Left ventricle myocardium superior (tissue), 1 donor: ENCODE measurements at places on chromosomes 1 and 21.
A peak's percentile ranks its signal among the peaks of the same experiment; 100 is the strongest.

DNA sequence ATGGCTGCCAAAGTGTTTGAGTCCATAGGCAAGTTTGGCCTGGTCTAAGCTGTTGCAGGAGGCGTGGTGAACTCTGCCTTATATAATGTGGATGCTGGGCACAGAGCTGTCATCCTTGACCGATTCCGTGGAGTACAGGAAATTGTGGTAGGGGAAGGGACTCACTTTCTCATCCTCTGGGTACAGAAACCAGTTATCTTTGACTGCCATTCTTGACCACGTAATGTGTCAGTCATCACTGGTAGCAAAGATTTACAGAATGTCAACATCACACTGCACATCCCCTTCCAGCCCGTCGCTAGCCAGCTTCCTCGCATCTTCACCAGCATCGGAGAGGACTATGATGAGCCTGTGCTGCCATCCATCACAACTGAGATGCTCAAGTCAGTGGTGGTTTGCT lies 215.8 kb upstream of the JUN start:
- no peak for DNase-seq

GRCh38 chr1:183246436-183246835 lies 60.4 kb downstream of the LAMC2 start:
- no peak for DNase-seq

GRCh38 chr1:20476265-20477038 lies 9.6 kb downstream of the CAMK2N1 start:
- peak; percentile 70 for DNase-seq

GRCh38 chr21:16422702-16423101 lies 692.9 kb downstream of the USP25 start:
- DNase-seq = no peak

GRCh38 chr1:231241750-231242149 lies 738 bp downstream of the GNPAT start:
- peak; percentile 37 for DNase-seq

DNA sequence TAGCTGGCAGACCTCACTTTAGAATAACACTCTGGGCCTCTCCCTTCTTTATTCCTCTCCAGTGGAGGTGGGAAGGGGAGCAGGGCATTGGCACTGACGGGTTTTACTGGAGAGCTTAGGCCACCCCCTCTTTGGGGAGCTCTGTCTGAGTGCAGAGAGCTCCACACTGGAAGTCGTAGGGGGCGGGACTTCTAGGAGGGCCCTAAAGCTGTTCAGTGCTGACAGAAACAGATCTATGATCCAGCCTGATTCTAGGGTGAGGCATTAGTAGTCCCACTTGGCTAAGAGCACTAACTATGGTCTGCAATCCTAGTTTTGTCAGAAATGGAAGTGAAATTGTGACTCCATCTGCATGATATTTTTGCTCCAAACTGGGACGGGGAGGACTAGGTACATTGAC lies 138.7 kb downstream of the MIS18A start:
- no peak for DNase-seq

- no peak for DNase-seq
Observed at GRCh38 chr1:159879977-159880376, 17.5 kb upstream of the VSIG8 start.

DNA sequence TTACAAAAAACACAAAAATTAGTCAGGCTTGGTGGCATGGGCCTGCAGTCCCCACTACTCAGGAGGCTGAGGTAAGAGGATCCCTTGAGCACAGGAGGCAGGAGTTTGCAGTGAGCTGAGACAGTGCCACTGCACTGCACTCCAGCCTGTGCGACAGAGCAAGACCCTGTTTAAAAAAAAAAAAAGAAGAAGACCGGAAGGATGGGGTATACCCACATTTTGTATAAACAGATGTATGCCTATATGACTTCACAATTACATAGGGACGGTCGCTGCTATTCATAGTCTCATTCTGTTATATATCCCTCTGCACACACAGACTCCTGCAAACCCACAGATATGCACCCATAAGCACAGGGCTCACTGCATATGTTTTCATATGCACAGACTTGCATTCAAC lies 12.7 kb downstream of the LCK start:
- DNase-seq = no peak

- DNase-seq = no peak
Observed at GRCh38 chr21:34636961-34637360, 22.0 kb upstream of the RCAN1 start.

- no peak for DNase-seq
Observed at GRCh38 chr1:62433861-62434617, 2.8 kb upstream of the USP1 start.

DNA sequence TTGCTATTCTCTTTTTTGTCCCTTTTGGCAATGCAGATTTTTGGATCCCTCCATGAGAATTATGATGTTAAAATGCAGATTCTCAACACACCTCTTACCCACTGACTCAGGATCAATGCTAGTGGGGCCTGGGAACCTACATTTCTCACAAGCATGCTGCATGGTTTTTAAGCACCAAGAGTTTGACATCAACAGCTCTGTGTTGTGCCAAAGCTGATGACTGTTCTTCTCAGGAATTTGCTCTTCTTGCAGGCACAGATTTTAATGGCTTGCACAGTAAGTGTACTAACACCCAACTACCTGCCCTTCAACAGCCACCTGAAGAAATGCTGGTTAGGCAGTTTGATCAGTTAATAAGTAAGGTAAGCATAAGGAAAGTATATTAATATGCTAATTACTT lies 468.7 kb downstream of the PTBP2 start:
- no peak for DNase-seq

DNA sequence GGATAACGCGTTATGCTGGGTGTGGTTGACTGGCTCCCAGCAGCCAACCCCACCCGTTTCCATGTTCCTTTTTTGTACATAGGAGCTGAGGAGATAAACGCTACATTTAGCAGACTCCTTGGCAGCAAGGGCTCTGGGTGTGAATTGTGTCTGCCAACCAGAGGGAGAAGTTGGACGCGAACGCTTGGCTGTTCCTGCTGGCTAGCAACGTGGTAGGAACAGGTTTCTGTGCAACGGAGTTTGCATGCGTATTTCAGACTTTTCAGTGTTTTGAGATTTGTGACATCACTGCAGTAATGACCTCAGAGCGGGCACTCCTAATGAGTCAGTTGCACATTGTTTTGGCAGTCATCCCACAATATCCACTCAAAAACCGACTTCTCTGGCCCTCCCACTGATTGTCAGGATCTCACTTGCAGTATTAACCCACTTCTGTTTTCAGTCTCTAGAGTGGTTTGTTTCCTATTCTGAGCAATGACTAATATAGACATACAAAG lies 98.7 kb upstream of the RGS1 start:
- peak; percentile 57 for DNase-seq

GRCh38 chr1:21909787-21910503 lies 27.2 kb downstream of the HSPG2 start:
- peak; percentile 84 for DNase-seq

- no peak for DNase-seq
Observed at GRCh38 chr1:224543453-224543852, 72.7 kb upstream of the CNIH3 start.

- no peak for DNase-seq
Observed at GRCh38 chr1:230791986-230792564, 44.9 kb downstream of the CAPN9 start.

DNA sequence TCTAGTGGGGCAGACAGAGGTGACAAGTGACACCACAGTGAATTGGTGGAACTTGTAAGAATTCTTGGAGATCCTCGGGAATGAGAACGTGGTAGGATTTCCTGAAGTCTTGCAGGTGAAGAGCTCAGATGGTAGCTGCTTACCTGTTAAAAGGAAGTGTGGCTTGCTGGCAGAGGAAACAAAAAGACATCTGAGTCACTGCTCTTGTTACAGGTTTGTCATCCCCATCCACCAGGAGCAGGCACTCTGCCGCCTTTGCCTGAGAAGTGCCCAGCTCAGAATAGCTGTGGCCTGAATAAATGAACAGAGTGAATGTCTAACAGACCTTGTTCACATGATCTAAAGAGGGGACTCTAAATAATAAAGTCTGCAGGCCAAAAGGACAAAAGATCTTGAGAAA lies 12.3 kb upstream of the ZSCAN20 start:
- no peak for DNase-seq

- no peak for DNase-seq
Observed at GRCh38 chr1:76073481-76073880, 1.1 kb upstream of the ST6GALNAC3 start.

- no peak for DNase-seq
Observed at GRCh38 chr1:185654199-185654951, 79.8 kb upstream of the HMCN1 start.

DNA sequence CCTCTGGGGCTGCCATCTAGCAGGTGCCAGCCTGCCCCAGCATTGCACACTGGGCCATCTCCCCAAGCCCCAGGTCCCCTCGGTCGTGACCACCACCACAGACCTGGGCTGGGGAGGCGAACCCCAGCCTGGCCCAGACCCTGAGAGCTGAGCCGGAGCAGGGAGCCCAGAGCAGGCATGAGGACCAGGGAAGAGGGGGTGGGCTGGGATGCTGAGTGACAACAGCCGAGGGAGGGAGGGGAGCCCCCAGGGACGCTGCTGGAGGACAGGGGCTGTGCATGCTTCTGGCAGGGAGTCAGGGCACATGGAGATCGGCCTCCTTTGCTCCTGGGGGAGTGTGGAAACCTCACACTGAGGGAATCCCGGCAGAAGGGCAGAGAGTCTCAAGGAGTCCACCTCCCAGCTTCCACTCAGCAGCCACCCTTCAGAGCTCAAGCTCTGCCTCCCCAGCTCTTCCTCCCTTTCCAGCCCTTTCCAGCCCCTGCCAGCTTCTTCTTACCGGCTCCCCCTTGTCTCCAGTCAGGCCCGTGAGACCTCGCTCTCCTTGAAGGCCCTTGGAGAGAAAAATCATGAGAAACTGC lies 23.7 kb upstream of the PEF1 start:
- DNase-seq = no peak

- no peak for DNase-seq
Observed at GRCh38 chr1:230283678-230284077, 142.5 kb downstream of the PGBD5 start.

GRCh38 chr1:55700359-55701130 lies 485.4 kb upstream of the USP24 start:
- DNase-seq = no peak

DNA sequence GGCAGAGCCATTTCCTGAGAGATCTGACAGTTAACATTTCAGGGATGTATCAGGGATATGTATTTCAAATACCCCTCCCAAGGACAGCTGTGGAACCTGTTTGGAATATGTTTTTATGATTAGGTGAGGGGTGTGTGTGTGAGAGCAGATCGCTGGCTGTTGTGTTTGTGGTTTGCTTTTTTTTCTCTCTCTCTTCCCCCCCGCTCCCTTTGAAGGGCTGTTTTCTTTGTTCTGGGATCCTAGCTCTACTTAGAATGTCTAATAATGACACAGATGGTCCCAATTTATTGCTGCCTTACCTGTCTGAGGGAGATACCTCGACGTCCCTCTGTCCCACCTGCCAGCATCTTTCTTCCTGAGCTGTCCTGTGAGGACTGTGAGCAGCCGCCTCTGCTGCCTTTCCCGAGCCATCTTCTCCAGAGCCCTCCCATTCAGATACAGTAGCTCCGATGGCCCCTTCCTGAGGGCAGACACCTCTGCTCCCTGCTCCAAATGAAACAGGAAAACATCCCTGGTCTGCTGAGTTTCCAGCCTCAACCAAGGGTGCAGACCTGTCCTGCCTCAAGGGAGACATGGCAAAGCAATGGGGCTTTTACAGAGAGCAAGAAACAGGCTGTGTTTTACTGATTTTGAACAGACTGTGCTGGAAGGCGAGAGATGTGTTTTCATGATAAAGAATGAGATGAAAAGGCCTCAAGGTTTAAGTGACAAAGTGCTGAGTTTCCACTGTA lies 138.0 kb upstream of the TNR start:
- DNase-seq = no peak

DNA sequence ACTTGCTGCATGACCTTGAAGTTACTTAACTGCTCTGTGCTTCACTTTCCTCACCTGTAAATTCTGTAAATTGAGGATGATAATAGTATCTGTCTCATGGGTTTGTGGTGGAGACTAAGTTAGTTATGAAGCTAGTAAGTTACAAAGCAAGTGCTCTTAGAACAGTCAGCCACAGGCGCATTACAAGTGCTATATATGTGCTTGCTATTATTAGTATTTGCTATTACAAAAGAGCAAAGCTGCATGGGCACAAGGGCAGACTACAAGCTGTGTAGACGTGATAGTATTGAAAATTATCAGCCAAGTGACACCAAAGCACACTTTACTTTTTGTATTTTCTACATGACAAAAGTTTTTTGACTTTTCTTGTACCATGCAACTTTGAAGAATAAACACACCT lies 150.9 kb upstream of the CTTNBP2NL start:
- no peak for DNase-seq

DNA sequence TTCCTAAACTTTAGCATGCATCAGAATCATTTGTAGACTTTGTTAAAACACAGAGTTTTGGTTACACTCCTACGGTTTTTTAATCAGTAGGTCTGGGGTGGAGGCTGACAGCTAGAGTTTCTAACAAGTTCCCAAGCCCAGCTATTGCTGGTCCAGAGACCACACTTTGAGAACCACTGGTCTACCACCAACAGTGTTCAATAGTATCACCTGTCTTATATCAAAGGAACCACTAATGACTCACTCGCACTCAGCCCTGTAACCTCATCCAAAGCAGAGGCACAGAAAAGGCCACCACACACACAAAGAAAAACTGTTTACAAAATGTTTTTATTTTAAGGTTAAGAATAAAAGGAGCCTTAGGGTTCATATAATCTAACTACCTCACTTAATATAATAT lies 68.7 kb downstream of the HIVEP3 start:
- no peak for DNase-seq

GRCh38 chr1:166588741-166589140 lies 250.5 kb upstream of the POGK start:
- no peak for DNase-seq

GRCh38 chr1:99507906-99508732 lies 137.8 kb upstream of the PALMD start:
- peak; percentile 18 for DNase-seq

DNA sequence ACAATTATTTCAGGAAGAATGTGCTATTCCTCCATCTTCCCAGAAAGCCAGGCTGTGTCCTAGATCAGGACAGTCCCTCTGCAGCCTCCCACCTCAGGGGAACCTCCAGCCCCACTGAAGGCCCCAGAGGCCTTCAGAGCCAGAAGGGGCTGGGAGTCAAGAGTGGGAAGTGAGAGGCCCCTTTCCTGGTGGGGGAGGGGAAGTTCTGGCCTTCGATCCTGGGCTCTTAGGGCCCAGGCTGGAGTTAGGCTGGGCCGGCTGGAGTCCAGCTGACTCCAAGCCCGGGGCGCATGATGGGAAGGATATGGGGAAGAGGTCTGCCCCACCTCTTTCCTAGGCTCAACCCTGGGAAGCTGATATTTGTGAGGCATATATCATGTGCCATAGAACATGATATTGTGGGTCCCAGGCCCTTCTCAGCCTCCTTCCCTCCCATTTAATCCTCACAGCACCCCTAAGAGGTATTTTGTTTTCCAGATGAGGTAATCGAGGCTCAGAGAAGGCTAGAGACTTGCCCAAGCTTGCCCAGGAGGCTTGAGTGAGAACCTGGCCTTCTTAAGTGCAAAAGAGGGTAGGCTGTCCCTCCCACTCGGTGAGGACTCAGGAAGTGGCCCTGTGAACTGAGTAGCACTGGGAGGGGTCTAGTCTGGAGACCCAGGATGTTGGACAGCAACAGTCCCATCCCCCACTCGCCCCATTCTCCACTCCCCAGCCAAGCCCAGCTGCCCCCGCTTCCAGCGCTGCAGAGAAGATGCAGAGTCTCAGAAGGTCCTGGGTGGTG lies 18.6 kb upstream of the HSPG2 start:
- DNase-seq = peak; percentile 78

- DNase-seq = peak; percentile 66
Observed at GRCh38 chr1:89821322-89822108, 683 bp downstream of the LRRC8D start.
